ENCODE measurements at places on chromosomes 5 and 9.

DNA sequence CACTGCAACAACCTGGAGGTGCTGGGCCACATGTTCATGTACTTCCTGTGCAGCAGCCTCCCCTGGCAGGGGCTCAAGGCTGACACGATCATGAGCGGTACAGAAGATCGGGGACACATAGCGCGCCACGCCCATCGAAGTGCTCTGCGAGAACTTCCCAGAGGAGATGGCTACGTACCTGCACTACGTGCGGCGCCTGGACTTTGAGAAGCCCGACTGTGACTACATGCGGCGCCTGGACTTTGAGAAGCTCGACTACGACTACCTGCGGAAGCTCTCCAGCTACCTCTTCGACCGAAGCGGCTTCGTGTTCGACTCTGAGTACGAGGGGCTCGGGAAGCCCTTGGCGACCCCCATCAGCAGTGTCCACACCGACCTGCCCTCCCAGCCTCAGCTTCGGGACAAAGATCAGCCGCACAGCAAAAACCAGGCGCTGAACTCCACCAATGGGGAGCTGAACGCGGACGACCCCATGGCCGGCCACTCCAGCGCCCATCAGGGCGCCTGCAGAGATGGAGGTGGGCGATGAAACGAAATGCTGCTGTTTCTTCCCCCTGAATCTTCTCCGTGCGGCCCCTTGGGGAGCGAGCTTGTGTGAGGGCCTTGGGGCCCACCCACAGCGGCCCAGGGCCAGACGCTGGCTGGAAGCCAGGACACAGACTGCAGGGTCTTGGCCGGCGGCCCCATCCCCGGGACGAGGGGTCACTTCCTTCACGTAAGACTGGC lies 56.5 kb downstream of the JAK2 start:
- DNase-seq, result no peak

GRCh38 chr5:31707329-31707728 lies 68.4 kb downstream of the PDZD2 start:
- DNase-seq, result peak; percentile 49

- no peak for DNase-seq
These were observed 166.4 kb downstream of the PRR16 start for GRCh38 chr5:120630550-120630949.

- DNase-seq, result no peak
These were observed 368.1 kb downstream of the KCNN2 start for GRCh38 chr5:114729986-114730385.

GRCh38 chr9:121690316-121690715 lies 38.9 kb downstream of the DAB2IP start:
- DNase-seq, result peak; percentile 35

- peak; percentile 27 for DNase-seq
These were observed 48.2 kb downstream of the DAB2IP start for GRCh38 chr9:121699571-121700164.

GRCh38 chr5:132237670-132238069 lies 10.0 kb upstream of the P4HA2 start:
- DNase-seq, result no peak

GRCh38 chr5:68435611-68436010 lies 220.1 kb downstream of the PIK3R1 start:
- no peak for DNase-seq

DNA sequence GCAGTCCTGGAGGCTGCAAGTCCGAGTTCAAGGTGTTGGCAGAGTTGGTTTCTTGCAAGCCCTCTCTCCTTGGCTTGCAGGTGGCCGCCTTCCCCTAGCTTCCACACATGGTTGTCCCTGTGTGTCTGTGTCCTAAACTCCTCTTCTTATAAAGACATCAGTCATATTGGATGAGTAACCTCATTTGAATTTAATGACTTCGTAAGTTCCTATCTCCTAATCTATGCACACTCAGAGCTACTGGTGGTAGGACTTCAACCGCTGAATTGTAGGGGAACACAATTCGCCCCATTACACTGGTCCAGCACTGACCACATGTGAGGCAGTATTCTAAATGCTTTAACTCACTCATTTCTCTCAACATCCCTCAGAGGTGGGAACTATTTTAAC lies 25.9 kb upstream of the ADAMTS2 start:
- no peak for DNase-seq

GRCh38 chr5:64790210-64790609 lies 21.5 kb downstream of the CWC27 start:
- no peak for DNase-seq

- DNase-seq, result peak; percentile 79
These were observed 49.0 kb downstream of the PSD2 start for GRCh38 chr5:139844472-139845145.

- no peak for DNase-seq
These were observed 30.0 kb downstream of the GOLM1 start for GRCh38 chr9:86069206-86069869.

DNA sequence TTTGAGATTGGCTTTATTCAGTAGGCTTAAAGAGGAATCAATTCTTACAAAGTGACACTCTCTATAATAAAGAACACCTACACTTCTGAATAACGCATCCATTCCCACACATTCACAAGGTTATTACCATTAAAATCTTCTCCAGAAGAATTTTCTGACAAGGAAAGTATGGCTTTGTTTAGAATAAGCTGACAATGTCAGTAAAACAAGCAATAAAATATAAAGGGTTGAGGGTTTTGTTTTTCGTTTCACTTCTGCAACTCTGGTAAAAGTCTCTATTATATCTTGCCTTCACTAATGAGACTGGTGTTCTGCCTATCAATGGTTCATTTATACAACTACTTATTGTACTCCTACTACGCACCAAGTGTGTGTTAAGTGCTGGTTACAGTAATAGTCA lies 169.7 kb downstream of the NFIB start:
- no peak for DNase-seq

GRCh38 chr5:180786531-180787398 lies 15.8 kb downstream of the MGAT1 start:
- no peak for DNase-seq

GRCh38 chr9:131708226-131709002 lies 31.5 kb downstream of the RAPGEF1 start:
- DNase-seq, result no peak

- no peak for DNase-seq
These were observed 23.0 kb downstream of the ABL1 start for GRCh38 chr9:130857864-130858738.

DNA sequence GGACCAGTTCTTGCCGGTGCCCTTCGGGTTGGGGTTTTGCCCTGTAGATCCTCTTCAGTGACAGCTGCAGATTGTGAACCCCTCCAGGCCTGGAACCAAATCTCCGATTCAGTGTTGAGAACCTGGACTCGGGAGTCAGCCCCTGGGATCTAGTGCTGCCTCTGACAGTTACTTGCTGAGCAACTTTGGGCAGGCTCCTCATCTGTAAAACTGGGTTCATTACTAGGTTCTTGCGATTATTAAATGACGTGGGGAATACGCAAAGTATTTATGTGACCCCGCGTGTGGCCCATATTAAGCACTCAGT lies 600 bp downstream of the ERCC6L2 start:
- no peak for DNase-seq

DNA sequence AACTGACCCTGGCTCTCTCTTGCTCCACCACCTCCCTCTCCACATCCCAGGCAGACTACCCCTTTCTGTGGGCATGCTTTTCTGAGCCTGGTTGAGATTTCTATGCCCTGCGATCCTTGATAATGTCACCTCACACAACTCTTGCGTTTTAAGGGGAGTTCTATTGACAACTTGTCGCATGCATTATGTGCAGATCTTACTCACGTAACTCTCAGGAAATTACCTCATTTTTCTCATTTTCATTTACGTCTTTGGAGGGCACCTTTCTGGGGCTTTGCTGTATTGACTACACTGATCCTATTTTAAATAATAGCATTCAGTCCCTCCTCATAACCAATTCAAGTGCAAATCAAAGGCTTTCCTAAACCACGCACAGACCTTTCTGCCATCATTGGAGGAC lies 140.4 kb upstream of the WWC1 start:
- DNase-seq, result no peak

DNA sequence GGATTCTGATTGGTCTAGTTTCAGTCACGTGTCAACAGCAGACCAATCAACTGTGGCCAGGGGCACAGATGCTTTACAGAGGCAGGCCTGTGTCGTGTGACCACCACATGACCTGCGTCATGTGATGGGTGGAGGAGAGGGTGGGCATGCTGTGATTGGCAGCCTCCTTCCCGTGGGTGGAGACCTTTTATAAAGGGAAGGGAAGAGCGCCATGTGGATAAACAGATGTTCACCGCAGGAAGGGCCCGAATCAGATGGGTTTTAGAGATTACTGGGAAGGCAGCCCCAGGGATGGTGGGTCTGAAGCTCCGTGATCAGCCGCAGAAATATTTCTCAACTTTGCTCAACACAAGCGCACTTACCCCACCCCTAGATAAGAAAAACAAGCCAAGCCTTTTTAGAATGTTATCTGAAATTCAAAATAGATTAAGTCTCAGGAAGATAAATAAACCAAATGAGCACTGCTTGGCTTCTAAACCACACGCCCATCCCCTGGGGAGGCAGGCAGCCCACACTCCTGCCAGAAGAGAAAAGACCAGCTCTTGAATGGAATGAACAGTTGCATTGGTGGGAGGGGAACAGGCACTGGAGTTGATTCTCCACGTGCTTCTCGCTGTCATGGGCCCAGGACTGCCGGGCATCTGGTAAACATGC lies 43.6 kb downstream of the ROPN1L start:
- DNase-seq, result peak; percentile 78

GRCh38 chr9:38694676-38695075 lies 25.3 kb downstream of the FAM240B start:
- DNase-seq, result no peak

- no peak for DNase-seq
These were observed 120.7 kb upstream of the ERCC6L2 start for GRCh38 chr9:95754533-95755420.

GRCh38 chr9:115808695-115809094 lies 344.9 kb upstream of the PAPPA start:
- no peak for DNase-seq

GRCh38 chr5:75044406-75044805 lies 8.0 kb downstream of the GCNT4 start:
- DNase-seq, result no peak

- DNase-seq, result peak; percentile 73
These were observed at the start of gene CARD19 for GRCh38 chr9:93096131-93096802. Gene CARD19, plus strand, starts transcription at chr9:93096217. Its CDS starts 129 bp downstream, at chr9:93096346.

Data from hepatocyte (in vitro differentiated cells).